Breast epithelium (tissue), 4 donors: ENCODE measurements at places on chromosomes 3 and 15.
A peak's percentile ranks its signal among the peaks of the same experiment; 100 is the strongest.

DNA sequence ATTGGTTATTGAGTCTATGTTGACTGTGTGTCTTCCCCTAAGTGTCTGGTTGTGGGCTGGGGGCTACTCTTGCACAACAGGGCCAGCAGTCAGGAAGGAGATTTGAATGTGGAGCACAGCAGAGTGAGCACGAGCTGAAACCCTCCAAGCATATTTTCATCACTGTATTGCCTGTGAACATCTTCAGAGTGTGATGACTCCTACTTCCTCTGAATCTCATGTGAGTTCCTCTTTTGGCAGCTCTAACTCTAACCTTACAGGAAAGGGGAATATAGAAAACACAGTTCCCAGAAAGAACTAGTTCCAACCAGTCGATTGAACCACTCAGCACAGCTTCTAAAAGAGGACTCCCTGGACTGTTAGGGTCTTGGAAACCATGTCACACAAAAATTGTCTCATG lies 211.6 kb downstream of the RAP2B start:
- DNase-seq = no peak
- H3K4me1 ChIP-seq = no peaks in the 10 kb centered on the region
- no peaks in the 10 kb centered on the region for H3K36me3 ChIP-seq
- H3K27me3 ChIP-seq = no peaks in the 10 kb centered on the region
- no peak overlapping the region for H3K4me3 ChIP-seq

DNA sequence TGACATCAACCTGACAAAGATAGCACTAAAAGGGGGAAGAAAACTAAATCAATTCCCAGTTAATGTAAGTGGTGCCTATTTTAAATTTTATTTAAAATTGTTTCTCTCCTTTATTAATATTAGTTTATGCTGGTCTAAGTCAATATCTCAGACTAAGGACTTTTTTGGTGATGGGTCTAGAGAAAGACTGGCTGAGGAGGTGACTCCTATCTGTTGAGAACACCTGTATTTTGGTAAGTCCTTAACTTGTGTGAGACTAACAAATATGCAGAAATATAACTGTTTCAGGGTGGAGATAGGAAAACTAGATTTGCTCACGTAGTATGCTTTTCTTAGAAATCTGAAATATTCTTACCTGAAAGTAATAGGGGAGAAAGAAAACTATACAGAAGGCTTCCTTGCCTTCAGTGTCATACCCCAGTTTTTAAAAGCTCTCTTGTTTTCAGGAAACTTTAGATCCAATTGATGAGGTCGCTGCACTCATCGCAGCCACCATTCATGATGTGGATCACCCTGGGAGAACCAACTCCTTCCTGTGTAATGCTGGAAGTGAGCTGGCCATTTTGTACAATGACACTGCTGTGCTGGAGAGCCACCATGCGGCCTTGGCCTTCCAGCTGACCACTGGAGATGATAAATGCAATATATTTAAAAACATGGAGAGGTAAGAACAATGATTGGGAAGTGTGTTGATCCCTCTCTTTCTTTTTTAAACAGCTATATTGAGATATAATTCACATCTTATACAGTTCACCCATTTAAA lies 138.9 kb downstream of the PDE8A start:
- H3K4me1 ChIP-seq = no peaks in the 10 kb centered on the region
- no peak for DNase-seq
- no peaks in the 10 kb centered on the region for H3K36me3 ChIP-seq
- no peaks in the 10 kb centered on the region for H3K27me3 ChIP-seq

- no peak for DNase-seq
- no peaks in the 10 kb centered on the region for H3K36me3 ChIP-seq
- H3K4me1 ChIP-seq = no peaks in the 10 kb centered on the region
Measured at GRCh38 chr3:100526613-100527346, 34.4 kb downstream of the TMEM45A start.

DNA sequence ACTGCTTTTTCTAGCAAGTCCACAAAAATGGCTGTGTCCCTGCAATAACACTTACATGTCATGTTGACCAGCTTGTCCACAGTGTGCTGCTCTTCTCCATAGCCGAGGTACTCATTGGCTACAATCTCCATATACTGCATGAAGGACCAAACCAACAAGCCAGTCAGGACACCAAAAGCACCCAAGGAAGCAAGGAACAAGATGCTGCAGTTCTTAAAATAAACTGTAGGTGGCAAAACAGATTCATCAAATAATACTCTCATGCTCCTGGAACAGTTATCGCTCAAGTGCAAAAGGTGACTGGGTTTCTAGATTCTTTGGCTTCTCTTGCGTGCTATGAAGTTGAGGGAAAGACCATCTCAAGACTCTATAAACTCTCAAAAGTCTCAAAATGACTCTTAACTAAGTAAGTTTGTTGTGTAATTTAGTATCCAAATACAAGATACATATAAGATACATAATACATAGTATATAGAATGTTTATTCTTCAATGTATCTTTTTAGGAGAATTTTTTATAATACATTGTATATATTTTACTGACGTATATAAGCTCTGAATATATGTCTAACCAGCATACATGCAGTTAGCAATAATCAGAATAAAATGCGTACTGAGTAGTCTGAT lies 57.0 kb downstream of the NEK10 start:
- no peak overlapping the region for H3K4me3 ChIP-seq
- H3K27ac ChIP-seq = no peak overlapping the region
- no peaks in the 10 kb centered on the region for H3K36me3 ChIP-seq
- no peak for DNase-seq
- no peaks in the 10 kb centered on the region for H3K4me1 ChIP-seq

GRCh38 chr3:77348244-77348855 lies 308.5 kb downstream of the ROBO2 start:
- no peaks in the 10 kb centered on the region for H3K27me3 ChIP-seq
- no peak for DNase-seq
- H3K4me1 ChIP-seq = no peaks in the 10 kb centered on the region
- no peak overlapping the region for H3K4me3 ChIP-seq

DNA sequence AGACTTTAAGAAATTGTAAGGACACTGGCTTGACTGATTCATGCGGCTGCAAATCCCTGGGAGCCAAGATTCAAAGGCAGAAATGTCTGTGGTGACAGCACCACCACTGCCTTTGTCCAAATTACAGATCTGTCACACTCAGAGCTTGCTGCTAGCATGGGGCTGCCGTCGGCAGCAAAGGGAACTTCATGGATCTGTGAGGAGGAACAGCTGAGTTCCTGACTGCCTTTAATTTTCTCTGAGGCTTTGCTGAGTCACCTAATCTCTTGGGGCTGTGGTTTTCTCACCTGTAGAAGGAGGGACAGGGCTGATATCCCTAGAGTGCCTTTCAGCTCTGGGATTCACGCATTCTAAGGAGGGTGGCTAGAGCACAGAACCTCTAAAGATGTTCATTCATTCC lies 4.1 kb upstream of the PAK6 start:
- no peak for DNase-seq
- H3K4me1 ChIP-seq = peaks cover 5% of the 10 kb centered on the region
- no peak overlapping the region for H3K4me3 ChIP-seq
- no peaks in the 10 kb centered on the region for H3K27me3 ChIP-seq
- no peak overlapping the region for H3K27ac ChIP-seq

DNA sequence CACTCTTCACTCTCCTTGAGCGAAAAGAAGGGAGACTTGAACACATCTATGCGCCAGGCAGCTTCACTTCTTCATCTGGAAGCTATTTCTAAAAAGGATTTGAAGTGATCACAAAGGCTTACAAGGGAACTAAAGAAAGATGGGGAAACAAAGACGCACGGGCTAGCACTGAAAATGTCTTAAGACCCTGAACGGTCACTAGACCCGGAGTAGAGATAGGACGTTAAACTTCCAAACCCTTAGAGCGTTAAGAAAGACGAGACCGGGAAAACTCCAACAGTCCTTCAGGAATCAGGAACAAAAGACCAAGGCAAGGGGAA lies 47.5 kb upstream of the EPHB3 start:
- H3K27me3 ChIP-seq = no peaks in the 10 kb centered on the region
- no peaks in the 10 kb centered on the region for H3K36me3 ChIP-seq
- H3K4me3 ChIP-seq = peak overlapping the region; percentile 65
- no peak overlapping the region for H3K27ac ChIP-seq
- no peaks in the 10 kb centered on the region for H3K4me1 ChIP-seq

DNA sequence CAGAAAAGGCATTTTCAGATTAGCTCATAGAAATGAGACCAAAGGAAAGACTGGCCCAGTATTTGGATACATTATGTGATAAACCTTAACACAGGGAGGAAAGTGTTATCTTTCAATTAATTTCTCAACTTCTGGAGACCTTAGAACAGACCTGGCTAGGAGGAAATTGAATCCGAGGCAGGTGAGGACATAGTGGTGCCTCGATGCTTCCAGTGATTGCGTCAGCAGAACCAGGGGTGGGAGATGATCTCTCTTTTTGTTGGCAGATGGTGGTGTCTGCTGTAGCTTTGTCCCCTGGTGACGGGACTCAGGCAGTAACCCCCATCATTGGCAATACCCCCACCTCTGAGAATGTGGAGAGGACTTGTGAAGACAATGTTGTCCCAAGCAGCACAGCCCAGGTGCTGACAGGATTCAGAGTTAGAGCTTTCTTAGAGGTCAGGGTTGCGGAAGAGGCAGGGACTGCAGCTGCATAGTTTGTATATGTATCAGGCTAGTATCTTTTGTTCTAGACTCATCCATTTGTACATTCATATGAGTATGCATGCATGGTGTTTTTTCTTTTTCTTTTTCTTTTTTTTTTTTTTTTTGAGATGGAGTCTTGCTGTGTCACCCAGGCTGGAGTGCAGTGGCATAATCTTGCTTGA lies 27.9 kb upstream of the MUC20 start:
- H3K36me3 ChIP-seq = peaks cover 5% of the 10 kb centered on the region
- no peak for DNase-seq
- H3K4me1 ChIP-seq = no peaks in the 10 kb centered on the region
- no peaks in the 10 kb centered on the region for H3K27me3 ChIP-seq
- H3K4me3 ChIP-seq = no peak overlapping the region

DNA sequence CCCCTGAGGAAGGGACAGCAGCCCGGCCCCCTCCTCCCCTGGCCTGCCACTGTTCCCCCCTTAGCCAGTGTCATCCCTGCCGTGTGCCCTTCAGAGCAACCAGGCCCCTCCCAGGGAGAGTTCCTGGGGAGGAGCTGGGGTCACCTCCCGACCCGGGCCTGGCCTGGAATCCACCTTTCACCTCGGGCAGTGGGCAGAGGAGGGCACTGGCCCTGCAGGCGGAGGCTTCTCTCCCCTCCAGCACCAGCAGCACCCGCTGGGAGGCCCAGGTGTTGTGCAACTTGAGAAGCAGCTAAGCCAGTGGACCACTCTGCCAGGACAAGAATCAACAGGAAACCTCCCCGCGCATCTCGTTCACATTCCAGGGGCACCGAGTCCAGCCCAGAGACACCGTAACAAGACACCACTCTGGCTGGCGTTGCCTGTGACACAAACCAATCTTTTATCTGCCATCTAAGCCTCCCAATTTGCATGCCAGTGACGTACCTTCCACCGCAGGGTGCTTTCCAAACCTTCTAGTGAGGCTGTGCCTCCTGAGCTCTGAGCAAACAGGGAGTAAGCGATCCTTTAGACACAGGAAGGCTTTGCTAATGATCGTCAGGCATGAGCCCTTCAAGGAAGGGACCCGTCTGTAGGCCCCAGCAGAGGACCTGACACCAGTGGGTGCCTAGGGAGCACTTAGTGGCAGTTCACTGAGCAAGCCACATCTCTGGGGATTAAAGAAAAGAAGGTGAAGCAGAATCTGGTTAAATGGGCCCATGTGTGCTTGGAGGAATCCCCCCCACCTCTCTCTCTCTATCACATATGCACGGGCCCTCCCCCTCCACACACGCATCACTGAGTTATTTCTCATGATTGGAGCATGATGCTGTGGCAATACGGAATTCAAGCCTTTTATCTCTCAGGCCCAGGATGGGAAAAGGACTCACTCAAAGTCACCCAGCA lies 98.9 kb upstream of the TLE3 start:
- no peak overlapping the region for H3K4me3 ChIP-seq
- no peaks in the 10 kb centered on the region for H3K27me3 ChIP-seq
- DNase-seq = peak; percentile 98
- peak overlapping the region; percentile 89 for H3K27ac ChIP-seq

- no peaks in the 10 kb centered on the region for H3K27me3 ChIP-seq
- no peaks in the 10 kb centered on the region for H3K36me3 ChIP-seq
- H3K4me3 ChIP-seq = no peak overlapping the region
- no peak for DNase-seq
- no peak overlapping the region for H3K27ac ChIP-seq
Measured at GRCh38 chr15:42608752-42609488, 33.5 kb downstream of the STARD9 start.

- H3K27ac ChIP-seq = peak overlapping the region; percentile 91
- no peaks in the 10 kb centered on the region for H3K27me3 ChIP-seq
- H3K4me1 ChIP-seq = no peaks in the 10 kb centered on the region
- DNase-seq = no peak
Measured at GRCh38 chr3:18423401-18424212, 1.5 kb downstream of the SATB1 start.

DNA sequence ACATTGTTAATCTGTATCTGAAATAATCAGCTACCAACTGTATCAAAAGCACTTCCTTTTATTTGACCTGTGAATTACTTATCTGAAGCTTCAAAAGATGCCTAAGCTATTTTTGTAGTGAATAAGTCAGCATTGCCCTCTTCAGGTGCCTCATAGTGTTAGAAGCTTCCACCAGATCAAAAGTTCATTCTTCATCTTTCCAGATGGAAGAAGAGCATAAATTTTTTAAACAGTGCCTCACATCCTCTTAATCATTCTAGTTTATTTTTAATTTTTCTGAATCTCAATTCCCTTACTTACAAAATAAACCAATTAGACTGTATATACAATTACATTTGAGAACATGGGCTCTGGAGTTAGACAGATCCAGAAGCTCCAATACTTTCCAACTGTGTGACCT lies 65.0 kb downstream of the MYO5A start:
- no peak for DNase-seq
- no peak overlapping the region for H3K4me3 ChIP-seq
- no peak overlapping the region for H3K27ac ChIP-seq
- H3K36me3 ChIP-seq = no peaks in the 10 kb centered on the region
- H3K4me1 ChIP-seq = no peaks in the 10 kb centered on the region

DNA sequence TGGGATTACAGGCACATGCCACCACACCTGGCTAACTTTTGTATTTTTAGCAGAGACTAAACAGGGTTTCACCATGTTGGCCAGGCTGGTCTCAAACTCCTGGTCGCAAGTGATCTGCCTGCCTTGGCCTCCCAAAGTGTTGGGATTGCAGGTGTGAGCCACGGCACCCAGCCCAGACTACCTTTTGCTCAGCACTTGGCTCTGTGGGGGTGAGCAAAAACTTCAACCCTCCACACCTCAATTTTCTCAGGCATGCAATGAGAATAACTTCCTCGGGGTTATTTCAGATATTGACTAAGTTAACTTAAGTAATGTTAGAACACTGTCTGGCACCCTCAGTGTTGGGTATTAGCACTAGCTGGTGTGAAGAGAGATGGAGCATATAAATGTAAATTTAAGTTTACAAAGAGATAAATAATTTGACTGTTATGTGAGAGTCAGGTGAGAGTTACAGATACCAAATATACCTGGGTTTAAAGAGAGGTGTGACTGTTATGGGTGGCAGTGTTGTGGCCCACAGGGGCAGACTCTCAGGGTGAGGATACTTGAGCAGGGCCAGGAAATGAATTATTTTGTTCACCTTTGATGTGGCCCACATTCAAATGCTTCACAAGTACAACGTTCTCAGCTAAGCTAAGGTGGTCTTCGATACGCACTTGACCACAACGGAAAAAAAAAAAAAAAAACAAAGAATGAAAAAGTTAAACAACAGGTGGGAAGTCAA lies 29.0 kb downstream of the CPOX start:
- no peak for DNase-seq
- H3K27me3 ChIP-seq = no peaks in the 10 kb centered on the region
- no peak overlapping the region for H3K4me3 ChIP-seq
- no peaks in the 10 kb centered on the region for H3K4me1 ChIP-seq

GRCh38 chr15:26260517-26261133 lies 397.5 kb upstream of the ATP10A start:
- peaks cover 6% of the 10 kb centered on the region for H3K27me3 ChIP-seq
- DNase-seq = no peak
- no peaks in the 10 kb centered on the region for H3K36me3 ChIP-seq
- no peaks in the 10 kb centered on the region for H3K4me1 ChIP-seq
- no peak overlapping the region for H3K27ac ChIP-seq
